ENCODE measurements at places on chromosomes 7 and 10.

DNA sequence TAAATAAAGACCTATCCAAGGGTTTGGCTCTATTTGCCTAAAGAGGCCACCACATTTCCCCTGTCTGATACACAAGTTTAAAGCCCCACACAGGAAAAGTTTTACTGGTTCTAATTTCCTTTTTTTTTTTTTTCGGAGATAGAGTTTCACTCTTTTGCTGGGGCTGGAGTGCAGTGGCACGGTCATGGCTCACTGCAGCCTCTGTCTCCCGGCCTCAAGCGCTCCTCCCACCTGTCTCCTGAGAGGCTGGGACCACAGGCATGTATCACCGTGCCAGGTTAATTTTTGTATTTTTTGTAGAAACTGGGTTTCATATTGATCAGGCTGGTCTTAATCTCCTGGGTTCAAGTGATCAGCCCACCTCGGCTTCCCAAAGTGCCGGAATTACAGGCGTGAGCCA is 53.3 kb upstream of the ASAH2 start:
- DNase-seq, result no peak

DNA sequence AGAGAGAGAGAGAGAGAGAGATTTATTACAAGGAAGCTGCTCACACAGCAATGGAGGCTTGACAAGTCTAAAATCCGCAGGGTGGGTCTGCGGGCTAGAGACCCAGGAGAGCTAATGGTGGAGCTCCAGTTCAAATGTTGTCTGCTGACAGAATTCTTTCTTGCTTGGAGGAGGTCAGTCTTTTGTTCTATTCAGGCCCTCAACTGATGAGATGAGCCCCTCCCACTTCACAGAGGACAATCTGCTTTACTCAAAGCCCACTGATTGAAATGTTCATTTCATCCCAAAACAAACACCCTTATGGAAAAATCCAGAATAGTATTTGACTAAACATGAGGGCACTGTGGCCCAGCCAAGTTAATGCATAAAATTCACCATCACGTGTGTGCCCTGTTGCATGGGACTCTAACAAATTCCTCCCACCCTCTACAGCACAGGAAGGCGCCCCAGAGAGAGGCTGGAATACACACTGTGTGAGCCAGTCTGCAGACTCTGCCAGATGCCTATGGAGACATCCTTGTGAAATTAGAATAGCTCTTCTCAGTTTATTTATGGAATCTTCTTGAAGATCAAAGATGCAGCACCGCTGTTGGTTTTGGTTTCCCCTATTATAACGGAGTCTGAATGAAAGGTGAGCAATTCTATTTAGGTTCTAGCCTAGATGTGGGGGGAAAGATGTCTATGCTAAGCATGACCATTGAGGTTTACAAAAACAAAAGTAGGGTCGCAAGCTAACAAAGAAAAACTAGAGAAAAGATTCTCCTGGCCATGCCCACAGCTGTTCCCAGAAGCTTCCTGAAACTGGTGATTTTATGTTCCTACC is 123.0 kb upstream of the SFMBT2 start:
- no peak for DNase-seq

GRCh38 chr10:59654007-59654406 is 55.6 kb downstream of the SLC16A9 start:
- no peak for DNase-seq

- DNase-seq, result no peak
These were observed 523.3 kb downstream of the KCNMA1 start for GRCh38 chr10:77114181-77114821.

DNA sequence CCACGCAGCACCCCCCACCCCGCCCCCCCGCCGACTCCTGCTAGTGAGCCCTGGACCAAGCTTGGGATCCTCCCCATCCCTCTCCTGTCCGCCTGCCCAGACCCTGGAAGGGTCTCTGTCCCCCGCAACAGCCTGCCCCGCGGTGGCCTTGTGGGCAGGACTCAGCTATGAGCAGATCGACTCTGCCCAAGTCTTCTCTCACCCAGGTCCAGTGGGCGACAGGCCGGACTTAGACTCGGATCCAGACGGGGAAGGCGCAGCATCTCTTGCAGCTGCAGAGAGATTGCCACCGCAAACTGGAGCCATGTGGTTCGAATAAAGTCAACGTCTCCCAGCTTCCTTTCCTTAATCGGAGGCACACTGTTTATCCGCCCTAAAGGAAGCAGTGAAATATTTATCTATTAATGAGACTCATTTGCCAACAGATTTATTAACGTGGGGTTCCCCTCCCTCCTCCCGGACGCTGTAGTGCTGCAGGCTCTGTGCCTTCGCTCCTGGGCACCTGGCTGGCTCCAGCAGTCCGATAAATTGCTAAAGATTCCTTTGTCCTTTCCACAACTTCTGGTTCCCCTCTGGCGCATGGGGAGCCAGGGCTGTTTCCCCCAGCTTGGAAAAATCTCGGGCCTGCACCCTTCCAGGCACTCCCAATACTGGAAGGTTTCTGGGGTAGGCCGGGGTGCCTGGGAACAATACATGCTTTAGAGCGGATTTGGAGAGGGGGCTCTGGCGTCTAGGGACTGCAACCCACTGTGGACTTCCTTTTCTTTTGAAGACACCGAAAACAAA is 634 bp upstream of the HOXA7 start:
- no peak for DNase-seq

DNA sequence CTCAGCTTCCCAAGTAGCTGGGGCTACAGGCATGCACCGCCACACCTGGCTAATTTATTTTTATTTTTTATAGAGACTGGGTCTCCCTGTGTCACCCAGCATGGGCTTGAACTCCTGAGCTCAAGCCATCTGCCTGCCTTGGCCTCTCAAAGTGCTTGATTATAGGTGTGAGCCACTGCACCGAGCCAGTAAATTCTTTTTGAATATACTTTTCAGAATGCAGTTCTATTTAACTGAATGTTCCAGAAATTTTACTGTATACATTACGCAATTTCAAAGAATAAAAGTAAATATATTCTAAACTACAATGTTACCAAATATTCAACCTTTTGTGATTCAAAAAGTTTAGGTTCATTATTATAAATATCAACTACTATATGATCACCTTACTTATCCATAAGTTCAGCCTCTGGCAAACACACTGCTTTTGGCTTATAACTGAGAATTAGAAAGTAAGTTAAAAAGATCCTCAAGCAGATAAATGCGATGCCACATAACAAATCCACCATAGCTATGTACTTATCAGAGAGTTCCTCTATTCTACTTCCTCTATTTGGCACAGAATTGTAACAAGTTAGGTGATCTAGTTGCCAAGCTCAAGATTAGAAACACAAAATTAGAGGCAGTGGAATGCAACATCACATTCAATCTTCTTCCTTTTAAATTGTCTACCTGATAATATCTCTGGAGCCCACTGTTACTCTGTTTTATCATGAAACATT is 118.2 kb downstream of the ANK3 start:
- no peak for DNase-seq

DNA sequence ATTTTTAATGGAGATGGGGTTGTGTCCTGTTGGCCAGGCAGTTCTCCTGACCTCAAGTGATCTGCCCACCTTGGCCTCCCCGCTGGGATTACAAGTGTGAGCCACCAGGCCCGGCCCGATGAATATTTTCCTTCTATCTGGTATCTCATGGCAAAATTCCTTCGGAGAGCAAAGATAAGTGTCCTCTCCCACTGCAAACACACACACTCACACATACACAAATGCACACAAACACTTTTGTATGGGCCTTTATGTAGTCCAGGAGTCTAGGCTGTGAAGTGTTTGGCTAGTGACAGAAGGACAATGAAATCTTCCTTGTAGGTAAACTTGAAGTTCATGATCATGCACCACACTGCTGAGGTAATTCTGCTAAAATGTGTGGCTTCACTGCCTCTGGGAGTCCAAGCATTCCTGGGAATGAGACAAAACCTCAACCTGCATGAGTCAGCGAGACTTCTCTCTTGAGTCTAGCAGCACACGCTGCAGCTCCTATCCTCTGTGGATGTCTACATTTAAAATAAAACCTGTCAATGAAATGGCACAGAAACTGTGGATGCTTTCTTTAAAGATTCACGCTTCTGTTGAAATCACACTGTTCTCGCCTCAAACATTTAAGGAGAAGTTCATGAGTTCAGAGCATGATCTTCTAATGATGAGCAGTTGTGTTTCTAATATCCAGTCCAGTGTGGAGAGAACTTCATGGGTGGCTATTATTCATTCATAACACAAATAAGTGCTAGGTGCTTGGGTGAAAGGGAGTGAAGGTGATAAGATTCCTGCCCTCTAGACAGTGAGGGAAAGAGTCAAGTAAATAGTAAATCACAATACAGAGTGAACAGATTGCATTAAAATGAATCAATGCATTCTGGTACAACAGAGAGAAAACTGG is 96.5 kb downstream of the NRP1 start:
- DNase-seq, result no peak
